ENCODE measurements at places on chromosomes 1 and 21.
A peak's percentile ranks its signal among the peaks of the same experiment; 100 is the strongest.

- no peak for DNase-seq
These were observed 54.2 kb upstream of the NFIA start for GRCh38 chr1:61028136-61028535.

- no peak for DNase-seq
These were observed 30.8 kb upstream of the EPS8L3 start for GRCh38 chr1:109794319-109795132.

DNA sequence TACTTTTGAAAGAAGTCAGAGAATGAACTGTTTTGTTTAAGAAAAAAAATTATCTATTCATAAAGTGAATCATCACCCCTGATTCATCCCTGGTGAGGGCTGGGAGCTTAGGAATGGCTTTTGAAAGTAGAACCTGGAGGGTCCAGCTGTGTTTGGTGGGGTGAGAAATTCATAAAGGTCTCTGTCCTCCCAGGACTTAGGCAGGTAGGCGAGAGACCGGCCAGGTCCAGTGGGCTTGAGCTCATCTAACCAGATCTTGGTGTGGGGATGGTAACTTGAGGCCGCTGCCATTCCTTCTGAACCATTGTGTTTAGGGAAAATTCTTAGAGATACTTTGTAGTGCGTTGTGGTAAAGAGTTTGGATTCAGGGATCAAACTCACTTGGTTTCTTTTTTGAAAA, 156.8 kb upstream of the TNR start:
- DNase-seq, result no peak

GRCh38 chr1:234214911-234215892, 158.1 kb upstream of the COA6 start:
- no peak for DNase-seq

GRCh38 chr1:165942927-165943597, 115.6 kb downstream of the UCK2 start:
- DNase-seq, result no peak

DNA sequence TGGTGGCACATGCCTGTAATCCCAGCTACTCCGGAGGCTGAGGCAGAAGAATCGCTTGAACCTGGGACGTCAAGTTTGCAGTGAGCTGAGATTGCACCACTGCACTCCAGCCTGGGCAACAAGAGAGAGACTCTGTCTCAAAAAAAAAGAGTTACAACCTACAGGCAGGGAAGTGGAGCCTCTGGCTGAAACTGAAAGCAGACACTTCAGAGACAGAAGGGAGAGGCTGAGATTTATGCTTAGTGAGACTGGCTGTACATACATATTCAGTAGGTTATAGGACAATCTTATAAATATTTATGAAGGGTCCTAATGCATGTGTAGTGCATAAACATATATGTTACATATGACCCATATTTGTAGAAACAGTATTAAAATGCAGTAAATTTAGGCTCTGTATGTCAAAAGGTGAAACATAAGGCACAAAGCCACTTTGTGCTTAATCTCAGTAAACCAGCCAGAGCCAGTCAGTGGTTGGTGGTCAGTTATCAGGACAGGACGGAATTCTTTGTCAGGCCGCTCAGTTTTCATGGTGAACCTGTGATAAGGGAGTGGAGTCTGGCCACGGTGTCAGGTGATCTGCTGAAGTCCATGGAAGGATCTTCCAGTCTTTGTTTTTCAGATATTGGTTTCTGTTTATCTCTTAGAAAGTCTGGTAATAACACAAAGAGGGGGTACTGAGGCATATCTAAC, 13.7 kb downstream of the RHEX start:
- no peak for DNase-seq

DNA sequence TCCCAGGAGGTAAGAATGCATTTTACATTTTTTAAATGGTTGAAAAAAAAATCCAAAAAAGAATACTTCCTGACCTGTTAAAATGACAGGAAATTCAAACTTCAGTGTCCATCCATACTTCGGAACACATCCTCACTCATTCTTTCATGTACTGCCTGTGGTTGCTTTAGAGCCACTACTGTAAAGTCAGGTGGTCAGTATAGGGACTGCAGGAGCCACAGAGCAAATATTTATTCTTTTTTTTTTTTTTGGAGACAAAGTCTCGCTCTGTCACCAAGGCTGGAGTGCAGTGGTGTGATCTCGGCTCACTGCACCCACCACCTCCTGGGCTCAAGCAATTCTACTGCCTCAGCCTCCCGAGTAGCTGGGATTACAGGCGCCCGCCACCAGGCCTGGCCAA, 124.7 kb downstream of the CLIC6 start:
- DNase-seq, result no peak

DNA sequence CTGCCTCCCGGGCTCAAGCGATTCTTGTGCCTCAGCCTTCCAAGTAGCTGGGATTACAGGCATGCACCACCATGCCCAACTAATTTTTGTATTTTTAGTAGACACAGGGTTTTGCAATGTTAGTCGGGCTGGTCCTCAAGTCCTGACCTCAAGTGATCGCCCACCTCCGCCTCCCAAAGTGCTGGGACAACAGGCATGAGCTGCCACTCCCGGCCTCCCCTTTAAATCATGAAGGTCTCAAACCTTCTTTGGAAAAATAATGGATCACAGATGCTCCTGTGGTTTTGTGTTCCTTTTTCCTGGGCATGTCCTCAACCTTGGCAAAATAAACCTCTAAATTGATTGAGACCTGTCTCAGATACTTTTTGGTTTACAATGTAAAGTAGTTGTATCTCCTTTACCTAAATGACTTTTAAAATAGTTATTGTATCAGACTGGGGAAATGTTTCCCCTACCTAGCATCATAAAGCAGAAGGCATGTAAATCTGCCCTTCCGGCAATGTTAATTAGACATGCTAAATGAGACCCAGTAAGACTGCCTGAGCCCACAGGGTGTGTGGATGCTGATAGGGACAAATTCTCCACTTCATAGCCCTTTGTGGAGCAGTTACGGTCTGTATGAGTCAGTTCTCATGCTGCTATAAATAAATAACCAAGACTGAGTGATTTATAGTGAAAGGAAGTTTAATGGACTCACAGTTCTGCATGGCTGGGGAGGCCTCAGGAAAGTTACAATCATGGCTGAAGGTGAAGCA, 27.8 kb downstream of the CBR1 start:
- DNase-seq, result peak; percentile 78

DNA sequence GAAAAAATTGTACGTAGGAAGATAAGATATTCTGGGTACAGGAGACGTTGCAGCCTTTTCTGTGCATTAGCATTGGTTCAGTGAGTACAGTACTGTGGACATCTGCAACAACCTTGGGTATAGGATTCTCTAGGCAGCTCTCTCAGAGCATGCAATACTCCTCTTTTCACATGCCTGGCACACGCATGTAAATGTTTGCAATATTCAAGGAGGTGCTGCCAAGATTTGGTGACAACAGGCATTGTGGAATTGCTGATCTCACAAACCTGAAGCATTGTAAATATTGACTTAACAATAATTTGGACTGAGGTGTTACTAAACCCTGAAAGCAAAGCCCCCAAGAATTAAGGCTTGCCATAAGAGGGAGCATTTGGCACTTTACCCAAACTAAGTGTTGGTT, 126.8 kb downstream of the GRIK1 start:
- no peak for DNase-seq

- DNase-seq, result peak; percentile 46
These were observed at the start of gene ADGRB2 for GRCh38 chr1:31764312-31765040. Gene ADGRB2, minus strand, starts transcription at chr1:31764340. Its CDS starts 7,119 bp downstream, at chr1:31757221.

DNA sequence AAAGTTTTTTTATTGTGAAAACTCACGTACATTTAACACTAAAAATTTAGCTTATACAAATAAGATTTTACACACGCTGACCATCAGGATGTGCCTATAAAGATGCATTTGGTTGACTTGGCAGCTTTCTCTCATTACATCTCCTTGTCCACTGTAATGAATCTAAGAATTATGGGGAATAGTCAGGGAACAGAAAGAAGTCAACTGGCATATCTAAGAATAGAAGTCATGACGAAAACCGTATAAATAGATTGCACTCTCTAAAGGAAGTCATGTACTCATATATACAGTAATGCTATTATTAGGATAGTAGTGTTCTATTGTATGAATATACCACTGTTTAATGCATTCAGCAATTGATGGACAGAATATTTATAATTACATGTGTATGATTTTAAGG, 575.8 kb upstream of the B3GALT2 start:
- DNase-seq, result no peak

- peak; percentile 64 for DNase-seq
These were observed 48.0 kb downstream of the TBCE start for GRCh38 chr1:235415008-235415904.

GRCh38 chr1:205273551-205273982, 45.8 kb downstream of the TMCC2 start:
- DNase-seq, result peak; percentile 77

DNA sequence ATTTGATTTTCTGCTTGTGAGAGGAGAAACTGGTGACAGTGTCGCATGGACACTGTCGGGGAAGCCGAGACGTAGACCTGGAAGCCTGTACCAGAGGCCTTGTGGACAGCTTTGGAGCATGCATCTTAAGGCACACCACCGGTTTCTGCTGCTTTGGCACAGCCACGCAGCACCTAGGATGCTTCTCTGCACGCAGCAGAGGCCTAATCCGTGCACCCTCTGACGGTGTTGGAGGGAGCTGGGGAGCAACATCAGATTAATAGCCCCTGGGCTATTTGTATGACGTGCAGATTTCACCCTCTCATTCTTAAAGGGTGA, 30.3 kb downstream of the TEX35 start:
- no peak for DNase-seq

DNA sequence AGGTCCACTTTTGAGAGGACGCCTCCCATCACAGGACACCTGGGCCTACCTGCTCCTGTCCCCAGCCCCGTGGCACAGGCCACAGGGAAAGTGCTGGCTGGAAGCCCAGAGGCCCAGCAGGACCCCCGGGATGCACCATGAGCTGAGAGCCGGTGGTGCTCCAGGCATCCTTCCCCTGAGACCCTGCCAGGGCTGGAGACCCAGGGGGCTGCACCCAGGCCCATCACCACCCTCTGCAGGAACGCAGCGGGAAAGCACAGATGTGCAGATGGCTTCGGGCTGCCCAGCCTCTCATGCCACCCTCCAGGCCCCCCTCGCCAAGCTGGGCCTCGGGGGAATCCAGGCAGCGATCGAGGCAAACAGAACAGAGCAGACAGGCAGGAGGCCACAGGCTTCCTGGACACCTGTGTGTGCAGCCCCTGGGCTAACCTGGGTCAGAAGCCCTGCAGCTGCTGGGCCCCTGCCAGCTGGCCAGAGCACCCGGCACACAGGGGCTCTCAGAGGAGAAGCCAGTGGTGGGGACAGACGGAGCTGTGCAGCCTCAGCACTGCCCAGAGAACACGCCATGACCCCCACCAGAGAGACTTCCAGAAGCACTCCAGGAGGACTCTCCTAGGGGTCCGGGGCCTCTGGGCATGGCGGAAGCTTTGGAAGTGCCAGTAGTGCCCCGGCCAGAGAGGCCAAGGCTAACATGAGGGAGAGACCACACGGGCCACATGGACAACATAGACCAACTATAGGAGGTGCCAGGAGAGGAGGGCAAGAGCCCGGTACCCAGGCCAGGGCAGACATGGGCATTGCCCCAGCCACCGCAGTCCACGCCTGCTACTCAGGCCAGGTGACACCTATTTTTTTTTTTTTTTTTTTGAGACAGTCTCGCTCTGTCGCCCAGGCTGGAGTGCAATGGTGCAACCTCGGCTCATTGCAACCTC, 71.4 kb downstream of the ARHGEF16 start:
- DNase-seq, result no peak

DNA sequence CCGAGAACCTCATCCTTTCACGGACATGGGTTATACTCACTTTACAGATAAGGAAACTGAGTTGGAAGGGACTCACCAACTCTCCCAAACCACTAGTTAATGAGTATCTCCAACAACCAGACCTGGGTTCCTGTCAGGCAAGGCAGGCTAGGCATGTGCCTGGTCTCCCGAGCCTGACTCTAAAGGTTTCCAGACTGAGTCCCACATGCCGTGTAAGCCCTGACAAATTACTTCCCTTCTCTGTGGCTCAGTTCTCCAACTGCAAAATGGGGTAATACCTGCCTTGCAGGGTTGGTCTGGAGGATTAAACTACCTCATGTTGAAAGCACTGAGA, 34.3 kb downstream of the SSBP3 start:
- no peak for DNase-seq

DNA sequence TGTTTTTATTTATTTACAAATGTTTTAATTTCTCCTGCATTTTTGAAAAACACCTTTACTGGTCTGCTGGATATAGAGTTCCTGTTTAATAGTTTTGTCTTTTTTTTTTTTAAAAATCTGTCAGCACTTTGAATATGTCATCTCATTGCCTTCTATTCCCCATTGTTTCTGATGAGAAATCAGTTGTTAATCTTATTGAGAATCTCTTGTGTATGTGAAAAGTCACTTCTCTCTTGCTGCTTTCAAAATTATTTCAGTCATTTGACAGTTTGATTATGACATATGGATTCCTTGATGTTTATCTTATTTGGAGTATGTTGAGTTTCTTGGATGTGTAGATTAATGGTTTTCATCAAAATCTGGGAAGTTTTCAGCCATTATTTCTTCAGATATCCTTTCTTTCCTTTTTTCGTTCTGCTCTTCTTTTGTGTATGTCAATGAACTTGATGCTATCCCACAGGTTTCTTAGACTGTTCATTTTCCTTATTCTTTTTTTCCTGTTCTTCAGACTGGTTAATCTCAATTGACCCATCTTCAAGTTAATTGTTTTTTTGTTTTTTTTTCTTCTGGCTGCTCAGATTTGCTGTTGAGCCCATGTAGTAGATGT, 51.2 kb upstream of the CCDC190 start:
- DNase-seq, result no peak

- no peak for DNase-seq
These were observed 52.1 kb upstream of the AKT3 start for GRCh38 chr1:243902100-243902499.

- DNase-seq, result no peak
These were observed 49.6 kb downstream of the RPL5 start for GRCh38 chr1:92881391-92881790.

DNA sequence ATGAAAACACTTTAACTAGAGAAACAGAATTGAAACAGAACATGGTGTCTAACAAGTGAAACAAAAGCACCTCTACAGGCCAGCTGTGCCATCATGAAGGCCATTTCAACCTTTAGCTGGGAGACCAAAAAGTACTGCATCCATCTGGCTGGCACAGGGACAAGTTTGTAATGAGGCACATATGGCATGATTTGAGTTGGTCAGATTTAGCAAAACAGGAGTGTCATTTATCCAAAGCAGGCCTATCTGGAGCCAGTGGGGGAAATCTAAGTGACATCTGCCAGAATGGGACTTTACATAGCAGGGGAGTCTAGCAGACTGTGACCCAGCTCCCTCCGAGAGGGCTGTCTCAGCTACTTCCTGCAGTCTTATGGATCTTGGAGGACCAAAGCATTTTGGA, 51.9 kb downstream of the DNTTIP2 start:
- DNase-seq, result no peak

DNA sequence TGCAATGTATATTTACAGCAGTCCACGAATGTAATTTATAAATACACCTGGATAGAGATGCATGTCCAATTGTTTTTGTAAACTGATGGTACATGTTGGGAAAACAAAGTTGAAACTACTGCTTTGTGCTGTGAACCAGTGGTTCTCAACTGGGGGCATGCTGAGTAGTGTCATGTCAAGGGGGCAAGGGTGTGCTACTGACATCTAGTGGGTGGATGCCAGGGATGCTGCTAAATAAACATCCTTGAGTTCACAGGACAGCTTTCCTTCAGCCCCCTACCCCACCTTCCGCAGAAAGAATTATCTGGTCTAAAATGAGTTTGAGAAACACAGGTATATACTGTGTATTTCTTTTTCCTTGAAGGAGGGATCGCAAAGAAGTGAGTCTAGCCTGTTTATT, 95.9 kb downstream of the RASAL2 start:
- peak; percentile 78 for DNase-seq

Data from A673 (cell line).